Prostate gland (tissue), 2 donors: ENCODE measurements at places on chromosomes 3 and 15. TPM values are rescaled to one million over a fixed set of nuclear protein-coding genes. Genes with fewer than 3 reads are reported as not detected.
A peak's percentile ranks its signal among the peaks of the same experiment; 100 is the strongest.

The AGBL1 gene
- total RNA-seq = 0.23 TPM

The GATA2 gene
- 181 TPM for total RNA-seq

The ALPK3 gene
- 0.68 TPM for total RNA-seq

The RASGRF1 gene
- total RNA-seq = 0.09 TPM

DNA sequence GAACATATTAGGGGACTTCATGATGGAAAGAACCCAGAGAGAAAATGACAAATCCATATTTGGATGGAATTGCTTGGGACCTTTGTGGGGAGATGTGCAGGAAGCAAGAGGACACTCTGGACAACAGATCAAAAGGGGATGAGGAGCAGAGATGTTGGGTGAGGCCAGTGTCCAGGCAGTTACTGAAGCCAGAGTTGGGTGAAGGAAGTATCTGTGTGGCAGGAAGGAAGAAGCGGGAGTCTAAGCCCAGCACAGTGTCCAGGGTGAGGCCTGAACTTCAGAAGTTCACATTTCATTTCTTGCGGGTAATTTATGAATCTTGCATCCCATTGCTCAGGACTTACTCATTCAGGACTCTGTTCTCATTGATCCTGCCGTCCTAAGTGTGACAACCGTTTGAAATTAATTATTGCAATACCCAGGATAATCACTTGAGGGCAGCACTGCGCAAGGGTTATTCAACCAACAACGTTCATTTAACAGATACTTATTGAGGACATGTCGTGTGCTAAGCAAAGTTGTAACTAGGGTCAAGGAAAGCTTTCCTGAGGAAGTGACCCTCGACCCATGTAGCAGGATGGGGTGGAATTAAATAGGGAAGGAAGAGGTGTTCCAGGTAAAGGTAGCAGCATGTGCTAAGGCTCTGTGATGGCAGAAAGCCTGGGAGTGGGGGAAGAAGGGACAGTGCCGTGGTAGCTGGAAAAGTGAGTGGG lies 61.3 kb upstream of the CMTM8 start:
- DNase-seq = peak; percentile 37

DNA sequence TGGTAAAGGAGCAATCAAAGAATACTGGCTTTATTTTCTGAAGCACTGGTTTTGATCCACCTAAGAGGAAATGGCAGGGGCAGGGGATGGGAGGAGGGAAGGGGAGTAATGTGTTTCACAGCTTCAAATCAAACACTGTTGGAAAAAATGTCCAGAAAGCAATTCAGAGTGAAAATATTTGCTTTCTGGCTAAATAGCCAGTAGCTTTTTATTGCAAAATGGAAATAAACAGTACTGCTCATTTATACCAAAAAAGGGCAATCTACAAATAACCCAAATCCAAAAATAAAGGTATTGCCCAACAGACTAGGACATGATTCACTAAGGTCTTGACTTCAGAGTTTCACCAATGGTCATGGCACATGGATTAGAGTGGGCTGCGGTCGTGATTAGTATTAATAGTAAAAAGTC lies 279.3 kb upstream of the THBS1 start:
- no peak for DNase-seq

DNA sequence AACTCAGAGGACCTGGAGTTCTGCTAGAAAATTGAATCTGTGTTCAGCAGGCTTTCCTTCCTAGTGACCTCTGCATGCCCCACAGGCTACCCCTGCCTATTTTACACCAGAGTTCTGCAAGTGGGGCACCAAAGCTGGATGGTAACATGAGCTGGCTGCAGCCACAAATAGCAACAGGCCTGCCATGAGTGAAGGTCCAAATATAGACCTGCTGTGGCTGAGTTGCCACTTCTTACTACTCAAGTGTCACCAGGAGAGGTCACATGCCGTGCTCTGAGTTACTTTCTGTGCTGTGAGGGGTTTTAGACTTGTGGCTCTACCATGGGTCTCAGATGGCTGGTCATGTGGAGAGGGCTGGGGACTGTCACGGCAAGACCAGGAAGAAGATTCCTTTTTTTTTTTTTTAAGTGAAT lies at the start of gene FSD2:
Gene FSD2 (minus strand): TSS at position 76 of the 413 bp plus-strand sequence. CDS start 18,679 bp downstream, outside the sequence.
- no peak for DNase-seq

DNA sequence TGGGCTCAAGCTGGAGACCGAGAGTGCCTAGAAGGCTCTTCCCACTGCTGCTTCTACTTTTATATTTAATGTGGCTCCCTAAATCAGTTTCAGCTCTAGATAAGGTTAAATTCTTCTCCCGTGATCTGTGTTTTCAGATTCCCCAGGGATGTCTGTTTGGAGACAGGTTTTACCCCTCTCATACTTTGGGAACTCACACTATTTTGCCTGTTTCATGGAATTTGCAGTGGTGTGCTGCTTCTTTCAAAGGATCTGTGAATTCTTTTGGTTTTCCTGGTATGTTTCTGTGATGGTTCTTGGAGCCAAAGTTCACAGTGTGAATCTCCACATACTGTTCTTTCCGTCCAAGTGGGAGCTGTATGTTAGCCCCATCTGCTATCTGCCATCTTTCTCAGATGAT lies 238.3 kb upstream of the SLITRK3 start:
- DNase-seq = no peak

- DNase-seq = no peak
Measured at GRCh38 chr3:189727898-189728297, 96.7 kb downstream of the TP63 start.

GRCh38 chr3:106711650-106712049 lies 665.6 kb upstream of the CCDC54 start:
- no peak for DNase-seq

DNA sequence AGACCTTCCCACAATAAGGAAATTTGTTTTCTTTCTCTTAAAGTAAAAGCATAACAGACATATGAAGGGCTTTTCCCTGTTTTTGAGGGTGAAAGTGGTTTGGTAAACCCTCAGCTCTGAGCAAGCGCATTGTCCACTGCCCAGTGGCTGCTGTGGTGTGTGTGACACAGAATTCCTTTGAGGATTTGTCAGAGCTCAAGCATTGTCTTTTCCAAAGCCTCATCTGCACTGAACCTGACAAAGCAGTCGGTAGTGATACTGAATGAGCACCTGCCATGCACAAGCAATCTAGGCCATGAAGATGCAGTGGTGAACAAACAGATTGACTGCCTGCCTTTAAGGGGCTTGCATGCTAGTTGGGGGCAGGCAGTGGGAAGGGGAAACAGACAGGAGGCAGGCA lies 128.3 kb downstream of the PLCL2 start:
- DNase-seq = no peak

DNA sequence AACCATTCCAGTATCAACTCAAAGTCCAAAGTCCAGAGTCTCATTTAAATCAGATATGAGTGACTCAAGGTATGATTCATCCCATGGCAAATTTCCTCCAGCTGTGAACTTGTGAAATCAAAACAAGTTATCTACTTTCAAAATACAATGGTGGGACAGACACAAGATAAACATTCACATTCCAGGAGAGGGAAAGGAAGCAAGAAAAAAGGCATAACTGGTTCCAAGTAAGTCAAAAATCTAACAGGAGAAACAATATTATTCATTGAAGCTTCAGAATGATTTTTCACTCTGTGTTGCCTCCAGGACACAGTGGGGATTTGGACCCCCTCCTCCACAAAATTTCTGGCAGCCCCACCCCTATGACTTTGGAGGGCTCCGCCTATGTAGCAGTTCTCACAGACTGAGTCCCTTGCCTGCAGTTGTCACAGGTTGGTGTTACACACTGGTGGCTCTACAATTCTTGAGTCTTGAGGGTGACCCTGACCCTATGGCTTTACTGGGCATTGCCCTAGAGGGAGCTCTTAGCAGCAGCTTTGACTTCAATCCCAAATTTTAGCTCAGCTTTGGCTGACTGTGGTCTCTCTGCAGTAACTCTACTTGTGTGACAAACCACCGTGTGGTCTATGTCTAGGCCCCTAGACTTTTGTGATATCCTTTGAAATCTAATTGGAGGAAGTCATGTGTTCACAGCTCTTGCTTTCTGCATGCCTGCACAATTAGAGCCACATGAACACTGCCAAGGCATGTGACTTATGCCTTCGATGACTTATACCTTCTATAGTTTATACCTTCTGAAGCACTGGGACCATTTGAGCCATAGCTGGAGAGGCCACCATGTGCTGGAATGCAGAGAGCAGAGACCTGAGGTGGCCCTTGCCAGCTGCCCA lies 644.2 kb downstream of the GRM7 start:
- no peak for DNase-seq

DNA sequence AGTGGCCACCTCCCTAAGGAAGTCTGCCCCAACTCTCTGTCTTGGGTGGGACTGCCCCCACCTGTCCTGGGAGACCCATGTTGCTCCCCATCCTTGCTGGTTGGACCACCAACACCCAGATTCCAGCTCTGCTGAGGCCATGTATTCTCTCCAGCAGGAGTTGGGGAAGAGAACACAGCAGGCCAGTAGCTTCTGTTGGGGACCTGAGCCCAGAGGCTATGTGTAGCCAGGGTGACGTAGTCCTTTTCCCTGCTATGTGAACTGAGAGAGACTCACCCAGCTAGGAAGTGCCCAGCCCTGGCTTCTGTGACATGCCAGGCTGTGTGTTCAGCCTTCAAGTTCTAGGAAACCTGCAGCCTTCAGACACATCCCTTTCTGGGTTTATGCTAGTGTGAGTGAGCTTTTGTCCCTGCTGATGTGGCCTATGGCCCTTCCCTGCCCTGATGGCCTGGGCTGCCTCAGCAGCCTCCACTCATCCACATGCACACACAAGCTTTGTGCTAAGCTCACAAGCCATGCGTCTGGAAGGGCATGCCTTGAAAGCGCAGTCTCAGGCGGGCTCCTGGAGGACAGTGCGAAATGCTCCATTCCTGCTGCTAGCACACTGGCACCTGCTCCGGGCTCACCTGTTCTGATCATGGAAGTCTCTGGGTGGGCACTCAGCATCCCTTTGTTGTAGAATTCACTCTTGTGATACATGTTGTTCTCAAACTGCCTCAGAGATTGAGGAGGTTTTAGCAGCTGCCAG lies 42.6 kb downstream of the KY start:
- DNase-seq = no peak

GRCh38 chr3:78736863-78737262 lies 1030.9 kb downstream of the ROBO1 start:
- no peak for DNase-seq
